Activated CD4-positive, alpha-beta T cell treated with anti-CD3 and anti-CD28 coated beads for 4 hours (primary cell): ENCODE measurements at places on chromosomes 2 and 18.

DNA sequence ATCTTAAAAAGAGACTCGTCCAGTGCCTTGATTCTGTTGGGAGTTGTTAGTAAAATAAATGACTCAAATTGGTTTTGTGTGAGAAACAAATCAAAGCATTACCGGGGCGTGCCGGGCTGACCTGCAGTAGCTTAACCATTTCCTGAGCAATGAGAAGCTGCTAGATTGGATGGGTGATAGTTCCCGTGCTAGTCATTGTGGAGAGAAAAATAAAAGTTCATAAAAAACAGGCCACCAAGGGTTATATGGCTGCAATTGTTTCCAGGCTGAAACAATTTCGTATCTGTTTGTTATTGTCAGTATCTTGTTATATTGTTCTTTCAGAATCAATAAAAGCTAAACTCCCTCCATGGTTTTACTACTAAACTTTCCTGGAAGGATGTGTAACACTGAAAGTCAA lies 314.4 kb downstream of the MTX2 start:
- DNase-seq: no peak

- no peak for DNase-seq
These were observed 20.5 kb upstream of the RPL37A start for GRCh38 chr2:216478151-216478550.

- DNase-seq: no peak
These were observed 46.0 kb downstream of the CELF4 start for GRCh38 chr18:37519510-37520135.

DNA sequence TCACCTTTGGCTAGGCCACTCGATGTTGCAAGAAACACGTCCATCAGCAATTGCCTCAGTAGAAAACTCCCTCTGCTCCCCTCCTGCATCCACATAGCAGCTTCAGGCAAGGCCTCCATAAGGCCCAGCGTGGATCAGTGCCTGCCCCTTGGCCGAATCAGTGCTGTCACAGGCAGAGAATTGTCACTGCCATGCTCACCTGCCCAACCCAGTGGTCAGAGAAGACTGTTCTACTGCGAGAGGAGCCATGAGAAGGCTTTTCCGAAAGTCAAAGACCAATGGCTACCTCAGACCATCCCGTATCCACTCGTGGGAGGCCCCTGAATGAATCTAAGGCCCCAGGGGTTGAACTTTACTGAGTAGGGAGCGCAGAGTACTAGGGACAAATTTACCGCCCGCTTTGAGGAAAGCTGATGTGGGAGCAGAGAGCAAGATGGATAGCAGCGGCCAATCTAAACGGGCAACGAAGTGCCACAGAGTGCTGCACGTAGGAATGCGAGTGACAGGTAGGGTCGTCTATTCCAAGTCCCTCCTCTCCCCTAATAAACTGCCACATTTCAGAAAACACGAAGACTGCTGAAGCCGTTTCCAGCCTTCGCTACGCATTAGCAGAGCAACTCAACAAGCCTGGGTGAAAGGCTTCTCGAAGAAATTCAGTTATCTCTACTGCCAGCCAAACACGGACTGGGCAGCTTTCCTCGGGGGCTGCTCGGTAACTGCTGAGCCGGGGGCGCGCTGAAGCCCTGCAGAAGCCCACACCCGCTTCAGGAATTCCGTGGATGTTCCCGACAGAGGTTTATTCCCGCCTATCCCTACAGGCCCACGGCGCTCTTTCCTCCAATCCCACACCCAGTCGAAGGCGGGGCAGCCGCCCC lies 968 bp upstream of the RALBP1 start:
- DNase-seq: peak; percentile 3

DNA sequence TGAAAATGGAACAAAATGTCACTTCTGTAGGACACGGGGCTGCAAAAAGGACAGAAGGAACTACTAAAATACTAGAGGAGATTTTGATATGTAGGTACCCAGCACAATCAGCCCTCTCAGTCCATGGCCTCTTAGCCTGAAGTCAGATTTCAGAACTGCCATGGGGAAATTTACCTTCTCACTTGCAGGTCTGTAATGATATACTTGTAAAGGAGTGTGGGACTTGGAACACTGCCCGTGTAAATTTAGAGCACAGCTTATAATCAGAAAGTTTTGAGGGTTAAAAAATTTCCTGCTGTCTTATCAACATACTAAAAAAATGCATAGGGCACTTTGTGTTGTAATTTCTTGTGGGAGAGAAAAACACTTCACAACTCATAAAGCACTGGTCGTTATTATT lies 60.6 kb downstream of the ZEB2 start:
- no peak for DNase-seq

GRCh38 chr2:45176390-45176789 lies 167.1 kb upstream of the SIX2 start:
- no peak for DNase-seq

GRCh38 chr2:104787298-104788065 lies 66.4 kb upstream of the POU3F3 start:
- DNase-seq: no peak

DNA sequence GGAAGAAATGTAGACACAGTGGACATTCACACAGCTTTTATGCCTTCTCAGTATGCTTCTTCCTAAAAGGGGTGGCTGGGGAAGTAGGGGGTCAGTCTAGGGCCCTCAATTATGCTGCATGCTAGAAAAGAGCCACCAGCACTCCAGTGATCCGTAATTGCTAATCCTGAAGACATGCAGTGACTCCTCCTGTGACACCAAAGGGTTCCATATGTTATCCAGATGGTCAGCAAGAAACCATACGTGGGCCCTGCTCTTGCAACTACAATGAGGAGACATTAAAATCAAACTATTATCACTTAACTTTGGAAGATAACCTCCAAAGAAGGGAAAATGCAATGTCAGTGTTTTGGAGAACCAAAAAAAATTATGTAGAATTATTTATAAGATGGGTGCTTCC lies 143.4 kb upstream of the LYPD1 start:
- DNase-seq: no peak

DNA sequence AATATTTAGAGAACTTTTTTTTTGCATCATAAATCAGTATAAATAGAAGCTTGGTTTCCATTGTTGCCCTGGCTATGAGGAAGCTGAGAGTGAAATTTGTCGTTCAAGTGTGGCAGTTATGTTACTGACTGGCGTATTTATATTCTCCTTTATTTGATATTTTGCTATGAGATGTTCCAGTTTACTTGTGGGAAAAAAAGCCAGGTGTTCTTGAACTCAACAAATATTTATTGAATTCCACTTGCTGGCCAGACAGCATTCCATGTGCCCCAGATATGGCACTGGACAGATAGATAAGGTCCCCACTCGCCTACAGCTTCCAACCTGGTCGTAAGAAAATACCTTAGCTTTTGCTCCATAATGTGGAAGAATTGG lies 44.7 kb downstream of the NEDD4L start:
- no peak for DNase-seq

GRCh38 chr2:9236045-9236344 lies 29.4 kb downstream of the ASAP2 start:
- DNase-seq: no peak

- no peak for DNase-seq
These were observed 18.2 kb upstream of the MBOAT2 start for GRCh38 chr2:9021563-9022211.

DNA sequence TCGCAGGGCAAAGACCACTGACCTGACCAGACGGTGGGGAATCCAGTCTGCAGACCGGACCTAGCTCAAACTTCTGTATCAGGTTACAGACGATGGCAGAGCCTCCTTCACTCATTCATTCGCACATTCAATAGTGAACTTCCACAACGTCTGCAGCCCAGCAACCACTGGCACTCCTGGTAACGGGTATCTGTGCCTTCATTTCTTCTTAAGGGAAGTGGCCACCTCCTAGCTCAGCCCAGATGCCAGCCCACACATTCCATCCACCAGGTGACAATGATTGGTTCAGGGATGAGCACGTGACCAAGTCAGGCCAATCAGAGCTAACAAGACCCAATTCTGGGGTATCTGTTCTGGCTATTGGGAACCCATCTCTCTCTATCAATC lies 15.9 kb upstream of the ARMC9 start:
- no peak for DNase-seq

GRCh38 chr2:230410861-230411569 lies 5.0 kb upstream of the SP100 start:
- DNase-seq: no peak

DNA sequence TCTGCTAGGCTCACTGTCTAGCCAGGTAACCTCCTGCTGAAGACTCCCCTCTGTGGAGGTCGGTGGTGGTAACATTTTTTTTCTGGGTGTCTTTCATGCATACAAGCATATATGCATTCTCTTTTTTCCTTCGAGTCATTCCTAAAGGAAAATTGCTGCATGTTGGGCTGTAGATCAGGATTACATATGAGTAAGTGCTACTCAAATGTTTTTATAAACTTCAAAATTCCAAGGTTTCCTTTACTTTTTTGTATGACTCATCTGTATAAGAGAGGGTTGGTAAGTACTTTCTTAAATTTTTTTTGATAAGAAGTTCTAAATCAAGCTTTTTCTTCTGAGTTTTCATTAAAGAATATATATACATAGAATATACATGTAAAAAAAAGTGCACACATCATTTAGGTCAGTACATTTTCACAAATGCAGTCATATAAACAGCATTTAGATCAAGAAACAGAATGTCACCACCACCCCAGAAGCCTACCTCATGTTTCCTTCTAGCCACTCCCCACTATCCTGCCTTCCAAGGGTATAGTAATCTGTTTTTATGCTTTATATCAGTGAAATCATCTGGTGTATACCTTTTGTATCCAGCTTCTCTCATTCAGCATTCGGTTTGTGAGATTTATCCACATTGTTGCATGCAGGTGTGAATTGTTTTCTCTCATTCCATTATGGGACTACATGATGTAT lies 128.0 kb upstream of the MAP3K20 start:
- DNase-seq: no peak

- DNase-seq: no peak
These were observed 1322.9 kb upstream of the TMEFF2 start for GRCh38 chr2:193517615-193518014.

DNA sequence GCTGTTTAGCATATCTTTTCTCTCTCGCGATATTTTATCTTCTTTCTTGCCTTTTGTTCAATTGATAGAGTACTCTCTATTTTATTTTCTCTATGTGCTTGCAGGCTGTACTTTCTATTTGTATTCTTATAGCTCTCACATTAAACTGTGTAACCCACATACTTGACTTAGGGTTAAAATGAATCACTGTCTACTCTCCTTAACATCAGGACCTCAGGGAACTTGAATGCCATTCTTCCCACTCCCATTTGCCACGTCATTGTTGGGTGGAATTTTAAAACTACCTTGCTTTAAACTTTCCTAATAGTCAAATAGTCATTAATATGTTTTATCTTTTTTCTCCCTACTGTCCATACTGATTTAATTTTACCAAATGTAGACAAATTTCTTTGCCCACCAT lies 269.7 kb downstream of the ALPK2 start:
- DNase-seq: no peak

- no peak for DNase-seq
These were observed 254.1 kb downstream of the HNMT start for GRCh38 chr2:138218397-138218796.

- no peak for DNase-seq
These were observed 38.3 kb upstream of the RMDN2 start for GRCh38 chr2:37886745-37887144.

DNA sequence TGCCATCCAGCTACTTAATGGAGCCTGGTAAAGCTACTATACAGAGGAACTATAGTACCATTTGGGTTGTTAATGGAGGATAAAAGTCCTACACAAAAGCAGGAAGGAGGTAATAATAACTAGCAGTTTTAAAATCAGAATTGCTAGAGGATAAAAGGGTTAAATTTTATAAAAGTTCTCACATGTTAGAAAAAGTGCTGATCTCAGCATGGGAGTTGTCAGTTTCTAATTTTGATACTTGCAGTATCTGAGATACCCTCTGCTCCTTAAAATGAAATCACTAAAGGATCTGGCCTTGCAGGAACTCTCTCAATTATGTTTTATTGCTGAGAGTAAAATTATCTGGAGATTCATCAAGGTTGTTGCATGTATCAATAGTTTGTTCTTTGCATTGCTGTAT lies 272.2 kb upstream of the GYPC start:
- DNase-seq: no peak

- no peak for DNase-seq
These were observed 135.6 kb downstream of the RBMS1 start for GRCh38 chr2:160358046-160358445.

DNA sequence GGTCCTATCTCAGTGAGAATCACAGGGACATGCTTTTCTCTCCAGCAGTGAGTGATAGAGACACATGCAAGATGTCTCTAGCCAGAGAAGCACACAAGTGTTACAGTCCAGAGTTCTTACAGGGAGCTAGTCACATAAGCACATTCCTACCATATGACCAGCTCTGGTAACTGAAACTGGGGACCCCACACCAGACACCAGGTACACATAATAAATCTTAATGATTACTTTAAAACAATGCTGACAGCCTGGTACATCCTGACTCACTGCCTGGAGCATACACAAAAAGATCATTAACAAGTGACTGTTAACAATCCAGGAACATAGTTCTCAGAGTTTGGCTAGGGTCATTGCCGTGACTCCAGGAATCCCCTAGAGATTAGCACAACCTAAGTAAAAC lies 53.6 kb downstream of the GALNT1 start:
- no peak for DNase-seq

- no peak for DNase-seq
These were observed 128.0 kb upstream of the CCDC150 start for GRCh38 chr2:196511258-196512168.
